ENCODE measurements at places on chromosomes 1 and 21. TPM values are rescaled to one million over a fixed set of nuclear protein-coding genes. Genes with fewer than 3 reads are reported as not detected.

Gene AMY1A
- total RNA-seq = not detected

Gene MRPL39
- total RNA-seq = 70.2 TPM

Gene DIO1
- total RNA-seq = not detected

Gene MYCL
- total RNA-seq = 3.7 TPM

Gene OR2T11
- not detected for total RNA-seq

Gene CYP2J2
- total RNA-seq = 2.4 TPM

Gene KRTAP8-1
- not detected for total RNA-seq

Gene NIPAL3
- 46.5 TPM for total RNA-seq
